ENCODE measurements at places on chromosomes 3 and 15. TPM values are rescaled to one million over a fixed set of nuclear protein-coding genes. Genes with fewer than 3 reads are reported as not detected.

LHFPL4 gene
- total RNA-seq = under 0.01 TPM

DNA sequence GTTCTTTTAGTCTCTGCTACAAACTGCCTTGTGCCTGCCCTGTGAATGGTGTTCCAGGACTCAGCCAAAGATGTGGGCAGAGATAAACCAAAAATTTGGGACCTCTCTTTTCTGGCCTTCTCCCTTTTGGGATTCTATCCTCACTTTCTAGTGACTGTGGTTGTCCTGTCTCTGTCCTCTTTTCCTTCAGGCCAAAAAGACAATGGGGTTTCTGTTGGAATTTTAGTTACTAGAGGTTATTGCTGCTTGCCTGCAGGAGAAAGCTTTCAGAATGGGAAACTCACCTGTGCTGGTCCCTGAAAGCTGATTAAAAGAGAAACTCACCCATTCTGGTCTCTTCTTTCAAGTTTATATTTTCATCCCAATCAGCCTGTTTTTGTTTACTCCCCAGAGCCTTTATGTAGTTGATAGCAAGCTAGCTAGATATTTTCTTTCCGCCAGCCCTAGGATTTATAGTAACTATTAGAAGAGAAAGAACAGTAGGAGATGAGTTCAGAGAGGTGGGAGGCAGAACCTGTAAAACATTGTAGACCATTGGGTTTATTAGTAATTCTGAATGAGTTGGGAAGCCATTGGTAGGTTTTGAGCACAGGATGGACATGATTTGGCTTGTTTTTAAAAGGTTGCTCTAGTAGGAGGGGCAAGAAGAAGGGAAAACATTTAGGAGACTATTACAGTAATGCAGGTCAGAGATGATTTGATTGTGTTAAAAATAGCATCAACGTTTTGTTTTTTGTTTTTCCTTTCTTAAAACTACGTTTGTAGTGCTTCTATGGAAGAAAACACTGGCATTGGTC lies 138.9 kb downstream of the TCF12 start:
- DNase-seq = no peak
- peaks cover 54% of the 10 kb centered on the region for H3K4me1 ChIP-seq
- peak overlapping the region; percentile 31 for H3K27ac ChIP-seq
- H3K4me3 ChIP-seq = peak overlapping the region; percentile 19
- no peaks in the 10 kb centered on the region for H3K36me3 ChIP-seq
- H3K27me3 ChIP-seq = no peaks in the 10 kb centered on the region

PRRT3 gene
- total RNA-seq = 3.5 TPM

- H3K4me3 ChIP-seq = no peak overlapping the region
- peaks cover 10% of the 10 kb centered on the region for H3K4me1 ChIP-seq
- no peak overlapping the region for H3K27ac ChIP-seq
- H3K27me3 ChIP-seq = no peaks in the 10 kb centered on the region
- no peak for DNase-seq
These were observed 16.2 kb upstream of the C15orf39 start for GRCh38 chr15:75185271-75186029.

GRCh38 chr15:80367094-80367493 lies 37.1 kb upstream of the ARNT2 start:
- peaks cover 7% of the 10 kb centered on the region for H3K27me3 ChIP-seq
- H3K27ac ChIP-seq = no peak overlapping the region
- no peak overlapping the region for H3K4me3 ChIP-seq
- no peaks in the 10 kb centered on the region for H3K4me1 ChIP-seq
- no peaks in the 10 kb centered on the region for H3K36me3 ChIP-seq

- no peaks in the 10 kb centered on the region for H3K36me3 ChIP-seq
- no peak overlapping the region for H3K27ac ChIP-seq
- H3K27me3 ChIP-seq = no peaks in the 10 kb centered on the region
- no peaks in the 10 kb centered on the region for H3K4me1 ChIP-seq
- no peak overlapping the region for H3K4me3 ChIP-seq
These were observed 61.6 kb upstream of the CTDSPL start for GRCh38 chr3:37800022-37800551.

COL6A6 gene
- total RNA-seq = under 0.01 TPM

- H3K4me1 ChIP-seq = peaks cover 30% of the 10 kb centered on the region
- no peaks in the 10 kb centered on the region for H3K27me3 ChIP-seq
- DNase-seq = no peak
- H3K4me3 ChIP-seq = no peak overlapping the region
- no peaks in the 10 kb centered on the region for H3K36me3 ChIP-seq
- peak overlapping the region; percentile 48 for H3K27ac ChIP-seq
These were observed 145.0 kb upstream of the TMCO5A start for GRCh38 chr15:37789397-37789786.

DNA sequence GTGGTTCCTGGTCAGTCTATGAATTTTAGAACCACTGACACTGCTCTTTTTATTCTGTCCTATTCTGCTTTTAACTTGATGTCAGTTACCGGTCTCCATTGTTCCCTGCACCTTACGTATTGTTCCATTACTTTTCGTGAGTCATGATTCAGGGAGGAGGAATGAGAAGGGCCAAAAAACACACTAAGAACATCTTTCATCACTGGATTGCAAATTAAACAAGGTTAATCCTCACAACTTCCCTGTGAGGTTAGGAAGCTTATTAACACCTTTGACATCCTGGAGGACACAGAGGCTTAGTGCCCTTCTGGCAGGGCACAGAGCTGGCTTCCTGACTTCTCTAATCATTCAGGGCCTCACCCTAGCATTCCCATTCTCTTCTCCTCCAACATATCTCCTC lies 227.6 kb upstream of the SATB1 start:
- H3K4me1 ChIP-seq = no peaks in the 10 kb centered on the region
- no peak for DNase-seq
- no peak overlapping the region for H3K27ac ChIP-seq
- H3K4me3 ChIP-seq = no peak overlapping the region
- H3K27me3 ChIP-seq = no peaks in the 10 kb centered on the region

- no peaks in the 10 kb centered on the region for H3K4me1 ChIP-seq
- H3K36me3 ChIP-seq = no peaks in the 10 kb centered on the region
- no peak overlapping the region for H3K27ac ChIP-seq
- DNase-seq = no peak
- no peak overlapping the region for H3K4me3 ChIP-seq
- H3K27me3 ChIP-seq = peaks cover 5% of the 10 kb centered on the region
These were observed 118.8 kb downstream of the MEX3B start for GRCh38 chr15:81926981-81927380.

DNA sequence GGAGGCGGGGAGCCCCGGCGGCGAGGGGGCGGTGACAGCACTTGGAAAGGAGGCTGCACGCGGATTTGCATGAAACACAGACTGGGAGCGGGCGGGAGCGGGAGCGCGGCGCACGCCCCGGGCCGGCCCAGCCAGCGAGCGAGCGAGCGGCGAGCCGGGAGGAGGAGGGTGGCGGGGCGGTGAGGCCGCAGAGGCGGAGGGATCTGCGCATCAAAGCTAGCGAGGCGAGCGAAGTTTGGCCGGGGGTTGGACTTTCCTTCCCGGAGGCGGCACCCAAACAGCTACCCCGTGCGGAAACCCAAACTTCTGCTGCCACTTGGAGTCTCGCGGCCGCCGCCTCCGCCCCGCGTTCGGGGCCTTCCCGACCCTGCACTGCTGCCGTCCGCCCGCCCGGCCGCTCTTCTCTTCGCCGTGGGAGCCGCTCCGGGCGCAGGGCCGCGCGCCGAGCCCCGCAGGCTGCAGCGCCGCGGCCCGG lies at the start of gene SMAD3:
Gene SMAD3 (plus strand): TSS at position 72 of the 475 bp plus-strand sequence. CDS start 553 bp downstream, outside the sequence.
- peak within 1 kb of the TSS; percentile 98 for H3K27ac ChIP-seq

GRCh38 chr3:48064292-48064829 lies 48.1 kb upstream of the MAP4 start:
- DNase-seq = no peak
- H3K4me3 ChIP-seq = no peak overlapping the region
- no peaks in the 10 kb centered on the region for H3K36me3 ChIP-seq
- H3K27ac ChIP-seq = peak overlapping the region; percentile 30
- no peaks in the 10 kb centered on the region for H3K27me3 ChIP-seq

GRCh38 chr3:16932877-16933276 lies 48.1 kb downstream of the PLCL2 start:
- no peaks in the 10 kb centered on the region for H3K27me3 ChIP-seq
- H3K27ac ChIP-seq = no peak overlapping the region
- no peak for DNase-seq
- no peaks in the 10 kb centered on the region for H3K4me1 ChIP-seq

CKMT1A gene
- total RNA-seq = not detected

DNA sequence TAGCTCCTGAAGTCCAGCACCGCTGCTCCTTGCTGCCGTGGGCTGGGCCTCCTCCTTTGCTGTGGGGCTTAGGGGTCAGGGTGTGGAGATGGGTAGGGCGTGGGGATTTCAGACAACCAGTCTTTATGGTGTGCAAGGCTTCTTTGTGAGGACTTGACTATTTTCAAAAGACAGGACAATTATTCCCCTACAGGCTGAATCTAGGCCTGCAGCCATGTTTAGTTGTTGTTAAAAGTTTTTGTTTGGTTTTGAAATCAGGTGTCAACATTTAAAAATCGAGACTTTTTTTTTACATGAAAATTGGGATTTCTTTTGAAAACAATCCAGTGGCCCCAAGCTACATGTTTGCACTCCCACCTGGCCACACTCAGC lies 10.6 kb downstream of the RPL32 start:
- DNase-seq = no peak
- H3K36me3 ChIP-seq = peaks cover 51% of the 10 kb centered on the region
- no peak overlapping the region for H3K27ac ChIP-seq
- H3K4me3 ChIP-seq = no peak overlapping the region

DNA sequence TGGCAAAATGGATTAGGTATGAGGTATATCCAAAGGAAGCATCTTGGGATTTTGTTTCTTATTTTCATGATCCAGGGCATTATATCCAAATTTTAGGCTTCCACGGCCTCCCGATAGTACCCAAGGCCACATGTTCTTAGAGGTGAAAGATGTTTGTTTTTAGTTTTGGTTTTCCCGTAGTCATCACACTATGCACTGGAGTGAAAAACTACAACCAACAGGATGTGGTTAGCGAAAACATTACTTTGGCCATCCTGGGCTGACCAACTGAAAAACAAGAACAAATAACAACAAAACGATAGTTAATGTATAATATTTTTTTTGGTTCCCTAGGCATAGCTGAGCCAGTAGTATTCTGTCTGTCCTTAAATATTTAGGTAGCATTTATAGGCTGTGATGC lies 749.7 kb downstream of the GRM7 start:
- no peaks in the 10 kb centered on the region for H3K4me1 ChIP-seq
- H3K4me3 ChIP-seq = no peak overlapping the region
- no peak overlapping the region for H3K27ac ChIP-seq
- H3K27me3 ChIP-seq = no peaks in the 10 kb centered on the region
- no peak for DNase-seq

Measured in osteoblast (primary cell).